ENCODE measurements at places on chromosomes 16 and 17. TPM values are rescaled to one million over a fixed set of nuclear protein-coding genes. Genes with fewer than 3 reads are reported as not detected.

SPHK1 gene
- 2.9 TPM for total RNA-seq

CSH2 gene
- total RNA-seq, result not detected

SLC47A1 gene
- total RNA-seq, result 0.29 TPM

RNF157 gene
- 1.0 TPM for total RNA-seq

SDK2 gene
- 1.5 TPM for total RNA-seq

GRCh38 chr17:67360880-67361279, 5.5 kb downstream of the PSMD12 start:
- no peak overlapping the region for H3K27ac ChIP-seq
- H3K4me1 ChIP-seq, result peaks cover 82% of the 10 kb centered on the region
- H3K4me3 ChIP-seq, result no peak overlapping the region
- DNase-seq, result no peak

GRCh38 chr17:31580706-31581490, 189.4 kb downstream of the RAB11FIP4 start:
- H3K4me1 ChIP-seq, result peaks cover 59% of the 10 kb centered on the region
- peak overlapping the region; percentile 1 for H3K4me3 ChIP-seq

DNA sequence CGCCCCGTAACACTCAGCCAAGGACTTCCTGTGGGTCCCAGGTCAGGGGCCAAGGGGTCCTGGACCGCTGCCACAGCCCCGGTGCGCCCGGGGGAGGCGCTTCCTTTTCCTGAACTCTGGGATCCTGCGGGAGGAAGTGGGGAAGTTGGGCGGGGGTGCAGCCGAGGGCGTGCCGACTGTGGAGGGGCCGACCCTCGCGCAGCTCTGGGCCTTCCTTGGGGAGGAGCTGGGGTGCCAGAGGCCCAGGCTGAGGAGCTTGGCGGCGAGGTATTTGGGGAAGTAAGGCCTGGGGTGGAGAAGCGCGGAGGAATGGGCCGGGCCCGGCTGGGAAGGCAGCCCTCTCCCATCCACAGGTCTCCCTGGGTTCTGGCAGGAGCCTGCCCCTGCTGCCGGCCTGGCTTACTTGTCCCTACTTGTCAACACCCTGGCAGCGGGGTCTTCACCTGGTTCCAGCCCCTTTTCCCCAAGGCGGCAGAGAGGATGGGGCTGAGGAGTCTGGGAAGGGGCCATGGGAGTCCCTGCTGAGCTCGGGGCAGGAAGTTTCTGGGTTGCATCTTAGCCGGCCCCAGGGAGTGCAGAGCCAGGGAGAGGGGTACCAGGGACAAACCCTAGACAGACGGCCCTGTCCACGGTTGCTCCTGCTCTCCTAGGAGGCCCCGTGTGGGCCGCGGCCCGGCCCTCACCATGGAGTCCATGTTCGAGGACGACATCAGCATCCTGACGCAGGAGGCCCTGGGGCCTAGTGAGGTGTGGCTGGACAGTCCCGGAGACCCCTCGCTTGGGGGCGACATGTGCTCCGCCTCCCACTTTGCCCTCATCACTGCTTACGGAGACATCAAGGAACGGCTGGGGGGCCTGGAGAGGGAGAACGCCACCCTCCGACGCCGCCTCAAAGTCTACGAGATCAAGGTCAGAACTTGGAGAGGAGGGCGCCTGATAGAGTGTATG, 1.7 kb downstream of the TBKBP1 start:
- peak overlapping the region; percentile 92 for H3K27ac ChIP-seq
- no peak for DNase-seq
- H3K36me3 ChIP-seq, result peaks cover 18% of the 10 kb centered on the region
- H3K4me3 ChIP-seq, result peak overlapping the region; percentile 97

GRCh38 chr16:57343221-57343620, 15.4 kb upstream of the CCL22 start:
- no peak overlapping the region for H3K27ac ChIP-seq
- DNase-seq, result no peak
- H3K4me3 ChIP-seq, result no peak overlapping the region
- H3K36me3 ChIP-seq, result no peaks in the 10 kb centered on the region

GRCh38 chr17:9766970-9767369, 24.4 kb downstream of the DHRS7C start:
- no peaks in the 10 kb centered on the region for H3K36me3 ChIP-seq
- no peaks in the 10 kb centered on the region for H3K4me1 ChIP-seq
- no peak overlapping the region for H3K27ac ChIP-seq
- H3K27me3 ChIP-seq, result no peaks in the 10 kb centered on the region

GRCh38 chr16:27432558-27432957, 30.6 kb downstream of the IL21R start:
- H3K27me3 ChIP-seq, result peaks cover 5% of the 10 kb centered on the region
- DNase-seq, result no peak
- no peaks in the 10 kb centered on the region for H3K36me3 ChIP-seq
- no peak overlapping the region for H3K4me3 ChIP-seq

- no peaks in the 10 kb centered on the region for H3K36me3 ChIP-seq
- H3K27ac ChIP-seq, result no peak overlapping the region
- no peak for DNase-seq
- no peak overlapping the region for H3K4me3 ChIP-seq
- H3K27me3 ChIP-seq, result no peaks in the 10 kb centered on the region
- H3K4me1 ChIP-seq, result no peaks in the 10 kb centered on the region
These were observed 457.0 kb downstream of the CDH8 start for GRCh38 chr16:61579195-61579594.

DNA sequence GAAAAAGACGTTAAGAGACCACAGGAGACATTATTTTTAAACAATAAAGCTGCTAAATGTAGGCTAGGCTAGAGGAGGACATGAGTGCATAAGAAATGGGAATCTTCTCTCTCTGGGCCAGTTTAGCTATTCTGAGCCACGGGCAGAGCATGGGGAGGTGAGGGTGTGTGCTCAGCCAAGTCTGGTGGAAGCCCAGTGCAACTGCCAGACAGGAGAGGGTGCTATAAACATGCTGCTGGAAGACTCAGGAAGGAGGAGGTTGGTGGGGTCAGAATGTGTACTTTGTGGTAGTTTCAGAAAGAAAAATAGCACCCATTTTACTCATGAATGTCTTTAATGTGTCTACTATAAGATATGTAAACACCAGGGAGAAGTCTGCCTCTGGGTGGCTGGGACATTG, 5.9 kb upstream of the SDK2 start:
- H3K4me1 ChIP-seq, result peaks cover 7% of the 10 kb centered on the region
- peaks cover 26% of the 10 kb centered on the region for H3K27me3 ChIP-seq
- no peak for DNase-seq
- H3K27ac ChIP-seq, result no peak overlapping the region
- H3K36me3 ChIP-seq, result no peaks in the 10 kb centered on the region

DNA sequence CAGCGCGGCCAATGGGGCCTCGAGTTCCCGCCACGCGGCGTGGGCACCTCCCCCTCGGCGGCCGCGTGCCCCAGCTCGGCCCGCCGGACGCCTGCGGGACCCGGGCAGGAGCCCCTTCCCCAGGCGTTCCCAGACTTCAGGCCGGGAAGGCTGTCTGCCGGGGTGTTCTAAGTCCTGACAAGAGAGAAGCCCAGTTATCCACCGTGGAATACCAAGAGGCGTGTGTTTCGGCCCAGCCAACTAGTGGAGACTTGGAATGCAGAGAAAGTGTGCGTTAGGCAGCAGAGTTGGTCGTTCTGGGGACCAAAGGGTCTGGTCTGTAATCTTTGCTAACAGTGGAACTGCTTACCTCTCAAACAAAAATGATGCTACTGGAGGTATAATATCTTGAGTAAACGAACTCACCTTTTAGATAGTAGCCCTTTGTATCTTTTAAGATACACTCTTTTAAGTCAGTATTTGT, 251 bp upstream of the HSF5 start:
- no peaks in the 10 kb centered on the region for H3K27me3 ChIP-seq
- H3K4me1 ChIP-seq, result peaks cover 10% of the 10 kb centered on the region
- H3K36me3 ChIP-seq, result peaks cover 64% of the 10 kb centered on the region
- no peak for DNase-seq

DNA sequence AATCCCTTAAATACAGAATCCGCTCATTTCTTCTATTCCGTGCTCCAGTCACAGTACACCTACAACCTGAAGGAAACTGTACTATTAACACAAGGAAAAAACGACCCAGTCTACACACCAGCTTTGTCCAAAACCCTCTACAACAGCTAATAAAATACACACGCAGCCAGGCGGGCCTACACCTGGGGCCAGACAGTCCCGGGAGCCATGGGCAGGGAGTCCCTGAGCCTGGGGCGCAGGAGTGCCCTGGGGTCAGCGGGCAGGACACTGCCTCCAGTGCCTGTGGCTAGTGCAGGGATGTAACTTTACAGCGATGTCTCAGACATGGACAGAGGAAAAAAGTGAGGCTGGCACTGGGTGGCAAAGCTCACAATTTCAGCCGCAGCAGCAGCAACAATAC, 28.5 kb downstream of the GNPTG start:
- H3K4me1 ChIP-seq, result peaks cover 20% of the 10 kb centered on the region
- H3K27me3 ChIP-seq, result no peaks in the 10 kb centered on the region
- no peak for DNase-seq

DNA sequence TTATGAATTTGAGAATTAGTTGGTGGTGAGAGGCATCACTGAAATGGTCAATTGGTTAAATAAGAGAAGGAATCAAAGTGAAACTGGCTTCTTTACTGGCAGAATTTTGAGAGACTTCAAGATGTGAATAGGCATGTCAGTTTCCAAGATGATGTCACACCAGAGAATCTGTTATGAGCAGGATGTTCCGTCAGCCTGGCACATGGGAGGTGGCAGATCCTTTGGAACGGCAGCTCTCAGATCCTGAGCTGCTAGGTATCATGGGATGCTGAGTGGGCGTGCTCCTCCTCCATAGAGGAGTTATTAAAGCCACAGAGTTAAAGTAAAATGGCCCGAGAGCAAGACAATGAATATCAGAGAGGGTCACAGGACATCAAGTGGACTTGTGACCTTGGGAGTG, 444.3 kb upstream of the HSBP1 start:
- H3K4me1 ChIP-seq, result no peaks in the 10 kb centered on the region
- no peak overlapping the region for H3K27ac ChIP-seq
- no peak for DNase-seq
- no peak overlapping the region for H3K4me3 ChIP-seq

DNA sequence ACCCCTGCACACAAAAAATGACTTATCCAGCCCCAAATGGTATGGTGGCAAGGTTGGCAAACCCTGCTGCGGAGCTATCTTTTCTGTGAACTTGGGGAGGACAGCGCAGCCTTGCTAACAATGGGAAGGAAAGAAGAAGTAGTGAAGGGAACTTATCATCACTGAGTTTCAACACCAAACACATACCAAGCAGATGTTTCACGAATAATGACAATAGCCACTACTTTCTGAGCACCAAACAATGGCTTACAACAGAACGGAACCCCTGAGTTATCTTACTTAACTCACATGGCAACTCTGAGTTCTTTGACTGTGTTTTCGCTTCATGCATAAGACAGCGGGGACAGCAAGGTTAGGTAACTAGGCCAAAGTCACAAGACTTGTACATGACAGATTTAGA, 148.9 kb downstream of the XYLT1 start:
- no peaks in the 10 kb centered on the region for H3K36me3 ChIP-seq
- DNase-seq, result no peak
- peaks cover 18% of the 10 kb centered on the region for H3K4me1 ChIP-seq
- no peak overlapping the region for H3K4me3 ChIP-seq
- no peaks in the 10 kb centered on the region for H3K27me3 ChIP-seq

GRCh38 chr17:42759982-42760651, 910 bp upstream of the RAMP2 start:
- peak overlapping the region; percentile 71 for H3K27ac ChIP-seq
- peaks cover 20% of the 10 kb centered on the region for H3K4me1 ChIP-seq
- no peaks in the 10 kb centered on the region for H3K36me3 ChIP-seq
- DNase-seq, result peak; percentile 34
- no peaks in the 10 kb centered on the region for H3K27me3 ChIP-seq

DNA sequence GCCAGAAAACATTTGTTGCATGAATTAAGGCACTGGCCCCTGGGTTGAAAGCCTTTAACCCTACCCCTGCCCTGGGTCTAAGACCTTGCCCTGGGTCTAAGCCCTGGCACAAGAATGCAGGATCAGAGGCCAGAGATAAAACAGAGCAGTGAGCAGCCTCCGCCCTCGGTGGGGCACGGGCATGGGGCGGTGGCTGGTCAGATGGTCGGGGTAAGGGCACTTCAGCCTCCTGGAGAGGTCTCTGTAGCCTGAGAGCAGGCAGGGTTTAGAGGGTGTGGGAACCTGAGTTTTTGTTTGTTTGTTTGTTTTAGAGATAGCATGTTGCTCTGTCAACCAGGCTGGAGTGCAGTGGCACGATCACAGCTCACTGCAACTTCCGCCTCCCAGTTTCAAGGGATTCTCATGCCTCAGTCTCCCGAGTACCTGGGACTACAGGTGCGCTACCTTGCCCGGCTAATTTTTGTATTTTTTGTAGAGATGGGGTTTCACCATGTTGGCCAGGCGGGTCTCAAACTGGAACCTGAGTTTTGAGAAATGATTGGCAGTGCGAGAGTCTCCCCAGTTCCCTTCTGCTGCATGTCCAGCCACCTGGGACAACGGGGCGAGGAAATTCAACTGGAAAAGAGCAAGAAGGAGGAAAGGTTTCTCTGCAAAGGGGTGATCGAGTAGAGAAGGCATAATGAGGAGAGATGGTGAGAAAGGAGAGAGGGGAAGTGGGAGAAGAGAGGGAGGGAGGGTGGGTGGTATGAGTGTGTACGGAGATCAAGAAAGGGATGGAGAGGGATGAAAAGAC, 27.7 kb downstream of the TNS4 start:
- DNase-seq, result no peak
- H3K27ac ChIP-seq, result peak overlapping the region; percentile 82
- no peaks in the 10 kb centered on the region for H3K27me3 ChIP-seq
- H3K36me3 ChIP-seq, result no peaks in the 10 kb centered on the region
- peaks cover 49% of the 10 kb centered on the region for H3K4me1 ChIP-seq
- no peak overlapping the region for H3K4me3 ChIP-seq

DNA sequence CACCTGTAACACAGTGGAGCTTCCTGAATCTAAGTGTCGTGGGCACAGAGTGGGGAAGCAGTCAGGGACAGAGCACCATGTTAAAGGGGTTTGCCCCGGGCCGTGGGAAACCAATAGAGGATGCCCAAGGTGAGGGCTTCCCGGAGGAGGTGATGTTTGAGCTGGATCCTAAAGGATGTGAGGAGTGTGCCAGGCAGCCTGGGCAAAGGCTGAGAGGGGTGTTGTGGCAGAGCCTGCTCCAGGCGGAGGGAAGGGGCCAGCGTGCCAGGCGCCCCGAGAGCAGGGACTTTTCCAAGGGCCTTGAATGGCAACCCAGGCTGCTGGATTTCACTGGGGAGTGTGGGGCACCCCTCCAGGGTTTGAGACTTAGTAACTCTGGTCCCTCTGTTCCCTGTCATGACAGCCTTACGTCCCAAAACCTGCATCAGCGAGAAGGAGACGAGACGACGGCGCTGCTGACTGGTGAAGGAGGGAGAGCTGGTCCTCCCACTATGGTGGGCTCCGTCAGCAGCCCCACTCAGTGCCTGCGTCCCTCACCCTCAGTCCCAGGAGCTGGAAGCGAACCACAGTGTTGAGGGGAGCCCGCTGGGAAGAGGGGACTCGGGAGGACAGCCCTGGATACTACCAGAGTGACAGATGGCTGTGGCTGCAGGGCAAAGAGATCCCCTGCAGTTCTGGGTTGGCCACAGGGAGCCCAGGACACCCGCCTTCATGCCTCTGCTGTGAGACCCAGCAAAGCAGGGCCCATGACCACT, 228.4 kb downstream of the KATNIP start:
- H3K27ac ChIP-seq, result no peak overlapping the region
- DNase-seq, result no peak
- peaks cover 14% of the 10 kb centered on the region for H3K4me1 ChIP-seq
- no peak overlapping the region for H3K4me3 ChIP-seq
